NCI-H1694 (cell line): ENCODE measurements at places on chromosomes 2 and 18.

GRCh38 chr2:114642166-114642770, 199.8 kb downstream of the DPP10 start:
- no peak for DNase-seq

- DNase-seq, result no peak
These were observed 1377.9 kb downstream of the RPIA start for GRCh38 chr2:90069290-90069894.

DNA sequence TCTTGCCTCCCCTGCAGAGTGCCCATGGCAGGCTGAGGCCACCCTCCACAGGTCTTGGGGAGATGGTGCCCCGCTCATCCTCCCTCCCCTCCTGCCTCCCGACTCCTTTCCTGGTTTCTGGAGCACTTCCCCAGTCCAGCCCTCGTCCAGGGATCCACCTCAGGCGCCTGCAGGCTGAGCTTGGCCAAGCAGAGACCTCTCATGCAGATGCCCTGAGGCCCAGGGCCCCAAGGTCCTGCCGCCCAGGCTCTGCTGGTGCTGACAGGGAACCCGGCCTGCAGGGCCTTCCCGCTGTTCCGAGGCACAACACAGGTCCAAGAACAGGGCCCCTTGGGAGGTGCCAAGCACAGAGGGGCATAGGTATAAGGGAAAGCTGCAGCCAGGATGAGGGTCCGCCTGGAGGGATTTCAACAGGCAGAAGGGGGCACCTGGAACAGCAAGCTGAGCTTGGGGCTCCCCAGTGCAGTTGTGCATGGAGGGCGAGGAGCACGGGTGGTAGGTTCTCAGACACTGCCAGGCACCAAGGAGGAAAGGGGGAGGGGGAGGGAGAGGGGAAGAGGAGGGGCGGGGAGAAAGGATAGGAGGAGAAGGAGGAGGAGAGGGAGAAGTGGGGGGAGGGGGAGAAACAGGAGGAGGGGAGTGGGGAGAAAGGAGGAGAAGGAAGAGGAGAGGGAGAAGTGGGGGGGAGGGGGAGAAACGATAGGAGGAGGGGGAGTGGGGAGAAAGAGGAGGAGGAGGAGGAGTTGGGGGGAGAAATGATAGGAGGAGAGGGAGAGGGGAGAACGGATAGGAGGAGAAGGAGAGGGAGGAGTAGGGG, 1.2 kb upstream of the ANO7 start:
- DNase-seq, result no peak

DNA sequence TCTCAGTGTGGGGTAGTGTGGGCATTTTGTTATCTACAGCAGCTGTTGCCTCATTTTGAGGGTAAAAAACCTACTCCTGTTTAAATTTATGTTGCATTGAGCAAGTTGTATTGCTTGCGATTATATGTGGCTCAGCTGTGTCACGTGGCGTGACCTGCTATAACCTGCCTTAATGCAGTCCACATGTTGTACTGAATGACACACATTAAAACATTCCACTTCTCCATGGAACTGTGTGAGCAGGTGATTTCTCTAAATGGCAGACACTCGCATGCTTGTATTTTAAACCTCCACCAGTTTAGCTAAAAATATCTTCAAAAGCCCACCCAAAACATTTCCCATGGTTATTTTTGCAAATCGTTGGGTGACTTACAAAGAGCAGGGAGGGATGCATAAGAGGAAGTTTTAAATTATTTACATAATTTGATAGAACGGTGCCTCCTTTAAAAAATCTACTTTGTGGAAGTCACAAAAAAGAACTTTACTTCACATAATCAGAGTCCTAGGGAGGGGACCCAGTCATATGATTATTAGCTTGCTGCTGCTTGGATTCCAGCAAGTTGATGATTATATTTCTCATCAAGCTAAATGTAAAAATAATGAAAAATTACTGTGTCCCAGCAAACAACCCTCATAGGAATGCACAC, 163.3 kb upstream of the ZEB2 start:
- no peak for DNase-seq

GRCh38 chr18:75775121-75775520, 347.6 kb upstream of the SMIM21 start:
- DNase-seq, result no peak

- DNase-seq, result peak; percentile 58
These were observed 131.9 kb upstream of the EML6 start for GRCh38 chr2:54591551-54591950.

DNA sequence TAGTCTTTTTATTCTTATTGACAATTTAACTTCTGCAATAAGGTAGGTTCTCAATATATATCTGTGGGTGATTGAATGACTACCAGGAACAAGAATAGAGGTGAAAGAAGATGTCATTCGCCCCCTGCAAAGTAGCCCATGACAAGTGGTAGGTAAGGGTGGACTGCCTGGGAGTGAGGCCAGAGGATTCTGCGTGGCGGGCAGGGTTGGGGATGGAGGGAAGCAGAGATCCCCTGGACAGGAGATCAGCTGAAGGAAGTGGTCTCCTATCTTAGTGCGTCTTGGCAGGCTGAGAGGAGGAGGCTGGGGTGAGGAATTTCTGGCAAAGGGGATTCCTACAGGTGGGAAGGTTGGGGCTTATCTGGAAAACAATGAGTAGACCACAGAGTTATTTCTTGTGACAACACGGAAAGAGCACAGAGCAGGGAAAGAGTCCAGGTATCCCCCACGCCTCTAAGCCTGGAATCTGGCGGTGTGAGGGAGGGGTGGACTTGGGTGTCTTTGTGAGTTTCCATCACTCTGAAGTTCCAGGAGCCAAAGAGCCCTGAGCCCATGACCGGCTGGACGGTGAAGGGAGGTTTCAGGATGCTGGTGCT, 21.5 kb upstream of the MYCN start:
- DNase-seq, result no peak

GRCh38 chr2:46831051-46831868, 84.3 kb downstream of the MCFD2 start:
- DNase-seq, result no peak

DNA sequence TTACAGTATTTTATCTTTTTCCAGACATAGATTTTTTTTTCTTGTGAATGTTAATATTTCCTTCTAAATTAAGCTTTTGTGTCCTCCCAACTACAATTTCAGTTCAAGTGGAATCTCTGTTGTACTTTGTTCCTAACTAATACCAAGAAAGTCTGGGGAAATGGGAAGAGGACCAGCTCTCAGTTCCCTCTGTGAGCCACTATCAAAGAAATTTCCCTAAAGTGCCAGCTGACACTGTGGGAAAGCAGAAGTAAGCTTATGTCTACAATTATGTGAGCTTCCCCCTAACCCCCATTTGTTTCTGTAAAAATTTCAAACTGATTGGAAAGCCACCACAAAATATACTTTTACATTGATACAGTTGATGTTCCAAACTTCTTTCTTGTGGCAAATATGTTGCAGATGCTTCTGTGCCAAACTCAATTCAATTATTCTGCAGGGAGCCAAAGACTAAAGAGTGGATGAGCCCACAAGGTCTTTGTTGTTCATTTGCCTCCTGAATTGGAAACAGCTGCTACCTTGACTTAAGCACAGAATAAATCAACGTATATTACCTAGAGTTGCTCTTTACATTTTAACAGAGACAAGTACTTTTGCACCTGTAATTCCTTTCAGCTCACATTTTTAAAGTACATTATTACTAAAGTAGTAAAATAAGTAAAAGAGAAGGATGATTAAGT, 306.6 kb downstream of the PTH2R start:
- DNase-seq, result no peak

DNA sequence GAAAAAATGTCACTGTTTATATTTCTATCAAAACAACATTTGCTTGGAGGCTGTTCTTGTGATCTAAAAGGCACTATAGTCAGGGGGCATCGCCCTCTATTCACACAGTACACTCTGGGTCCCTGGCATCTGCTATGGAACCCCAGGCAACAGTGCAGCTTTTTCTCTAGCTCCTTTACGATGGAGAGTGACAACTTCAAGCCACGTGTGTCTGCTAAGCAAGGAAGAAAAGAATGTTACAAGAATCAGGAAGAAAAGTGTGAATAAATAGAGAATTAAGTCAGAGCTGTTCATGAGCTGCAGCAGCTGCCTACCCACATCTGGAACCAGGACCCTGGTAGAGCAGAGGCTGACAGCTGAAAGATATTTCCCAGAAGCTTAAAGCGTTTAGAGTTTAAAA, 11.2 kb downstream of the RND3 start:
- DNase-seq, result no peak

DNA sequence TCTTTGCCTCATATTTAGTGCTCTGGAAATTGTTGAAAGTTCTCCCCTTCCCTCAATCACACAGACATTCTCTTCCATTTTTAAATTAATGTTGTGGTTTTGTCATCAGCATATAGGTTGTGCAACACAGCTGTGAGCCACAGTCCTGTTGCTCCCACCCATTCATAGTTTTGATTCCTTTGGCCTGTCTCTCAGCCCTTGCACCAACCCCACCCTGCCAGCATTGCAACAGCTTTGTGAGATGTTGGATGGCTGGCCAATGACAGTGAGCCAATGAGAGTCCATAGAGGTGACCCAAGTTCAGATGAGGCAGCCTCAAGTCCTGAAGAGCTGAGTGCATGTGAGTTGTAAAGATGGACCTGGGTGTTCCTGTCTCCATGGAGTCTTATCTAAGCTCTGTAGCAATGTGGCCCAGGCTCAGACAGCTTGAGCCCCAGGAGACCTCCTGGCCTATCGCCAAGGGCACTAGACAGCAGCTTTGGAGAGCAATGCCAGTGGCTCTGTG, 775.5 kb downstream of the RNF144A start:
- peak; percentile 61 for DNase-seq

DNA sequence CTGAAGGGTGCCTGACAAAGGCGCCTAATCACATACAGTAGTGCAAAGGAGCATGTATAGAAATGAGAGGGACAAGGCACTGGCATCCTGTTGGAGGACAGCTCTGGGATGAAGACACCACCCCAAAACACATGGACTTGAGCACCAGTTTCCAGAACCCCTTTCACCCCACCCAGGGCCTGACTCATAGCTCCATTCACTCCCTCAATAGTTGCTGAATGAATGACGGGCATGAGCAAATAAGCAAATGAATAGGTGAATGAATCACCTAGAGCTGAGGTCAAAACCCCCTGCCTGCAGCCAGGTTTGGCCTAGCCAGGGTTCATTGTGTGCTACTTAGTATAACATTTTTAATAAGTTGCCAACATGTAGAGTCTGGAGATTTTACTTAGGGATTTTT, 66.3 kb downstream of the NRP2 start:
- DNase-seq, result no peak

DNA sequence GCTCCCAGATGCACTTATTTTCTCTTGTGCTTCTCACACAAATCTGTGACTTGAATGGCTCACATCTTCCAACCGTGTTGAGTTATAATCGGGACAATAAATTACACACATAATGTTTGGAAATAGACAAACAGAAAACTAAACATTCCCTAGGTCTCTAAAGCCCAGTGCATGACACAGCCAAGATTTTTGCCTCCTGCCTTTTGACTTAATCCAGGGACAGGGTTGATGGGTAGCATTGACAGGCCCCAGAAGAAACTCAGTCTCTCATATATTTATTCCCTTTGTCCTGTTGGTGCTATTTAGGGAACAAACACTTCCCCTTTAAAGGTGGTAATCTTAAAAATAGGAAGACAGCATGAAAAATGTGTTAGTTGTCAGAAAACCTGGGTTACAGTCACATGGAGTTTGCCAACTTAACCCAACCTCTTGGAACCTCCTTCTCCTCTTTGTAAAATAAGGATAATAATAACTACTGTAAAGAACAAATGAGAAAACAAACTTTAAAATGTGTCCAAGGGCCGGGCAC, 24.0 kb upstream of the ARPC2 start:
- no peak for DNase-seq

- no peak for DNase-seq
These were observed 2.7 kb upstream of the CERS6 start for GRCh38 chr2:168453404-168453803.

DNA sequence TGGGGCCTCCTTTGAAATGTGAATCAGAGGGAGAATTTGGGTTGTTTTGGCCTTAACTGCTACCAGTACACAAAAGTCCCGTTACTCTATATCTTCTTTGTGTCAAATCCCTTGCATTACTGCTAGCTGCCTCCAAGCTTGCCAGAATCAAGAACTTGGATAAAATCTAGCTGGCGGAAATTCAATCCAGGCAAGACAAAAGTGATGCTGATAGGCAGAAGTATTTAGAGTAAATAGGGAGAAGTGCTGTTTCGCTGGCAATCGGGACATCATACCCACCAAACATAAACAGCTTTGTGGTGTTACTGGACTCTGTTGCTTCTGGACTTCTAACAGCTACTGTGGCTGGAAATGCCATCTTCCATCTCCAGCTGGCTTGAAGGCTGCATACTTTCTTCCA, 2.5 kb downstream of the IFIH1 start:
- no peak for DNase-seq

DNA sequence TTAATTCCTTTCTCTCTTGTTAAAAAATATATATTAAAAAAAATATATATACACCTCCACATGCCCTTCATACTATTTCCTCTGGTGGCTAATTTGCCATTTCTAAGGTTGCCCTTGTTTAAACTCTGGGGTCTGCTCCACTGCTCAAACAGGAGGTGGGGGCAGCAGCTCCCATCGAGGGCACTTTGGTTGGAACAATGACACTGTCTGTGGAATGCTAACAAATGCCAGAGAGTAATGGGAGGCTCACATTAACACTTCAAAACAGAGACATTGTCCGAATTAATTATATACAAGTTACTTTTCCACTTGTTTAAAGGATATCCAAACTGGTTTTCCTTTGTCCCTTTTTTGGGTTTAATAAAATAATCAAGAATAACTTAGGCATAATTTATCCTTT, 58.8 kb upstream of the CD302 start:
- no peak for DNase-seq

GRCh38 chr2:217980591-217980990, 22.2 kb downstream of the TNS1 start:
- DNase-seq, result no peak

GRCh38 chr18:62612776-62613175, 90.0 kb downstream of the ZCCHC2 start:
- DNase-seq, result no peak

DNA sequence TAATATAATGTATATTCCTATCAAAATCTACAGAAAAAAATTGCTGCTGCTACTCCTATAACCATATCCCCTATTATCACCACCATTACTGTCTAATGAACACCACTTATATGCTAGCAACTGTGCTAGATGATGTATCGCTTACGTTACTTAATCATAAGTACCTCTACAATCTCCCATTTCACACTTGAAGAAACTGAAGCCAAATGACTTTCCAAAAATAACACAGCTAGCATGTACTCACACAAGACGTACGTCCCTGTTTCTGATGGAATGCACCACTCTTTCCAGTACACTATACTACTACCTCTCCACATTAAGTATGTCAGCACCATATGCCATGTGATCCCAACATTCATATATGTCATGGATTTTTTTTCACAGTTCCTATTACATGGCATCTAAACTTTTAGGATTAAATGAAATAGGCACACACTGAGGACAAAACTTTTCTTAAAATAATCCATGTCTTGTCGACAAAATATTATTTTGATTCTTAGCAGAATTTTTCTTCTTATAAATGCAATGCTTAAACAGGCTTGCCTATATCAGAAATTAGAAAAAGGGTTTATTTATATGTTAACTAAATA, 112.8 kb downstream of the NBAS start:
- DNase-seq, result no peak

DNA sequence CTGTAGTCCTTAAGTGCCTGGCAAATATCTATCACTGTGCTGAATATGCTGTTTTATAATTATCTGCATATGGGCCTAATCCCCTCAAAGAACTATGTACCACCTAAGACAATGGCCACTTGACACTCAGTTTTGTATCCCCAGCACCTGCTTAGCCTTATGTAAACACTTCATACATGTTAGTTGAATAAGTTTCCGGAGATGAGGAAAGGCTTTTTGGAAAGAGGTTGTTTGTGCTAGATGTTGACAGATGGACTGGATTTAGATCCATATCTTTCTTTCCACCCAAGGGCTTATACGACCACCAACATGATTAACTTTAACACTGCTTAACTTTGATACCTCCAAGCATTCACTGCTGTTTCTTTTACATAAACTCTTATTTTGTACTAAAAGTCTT, 63.3 kb downstream of the FAM228A start:
- no peak for DNase-seq
